ENCODE measurements at places on chromosomes 11 and 22.

GRCh38 chr22:24289741-24290163 is 19.1 kb downstream of the SPECC1L start:
- DNase-seq: peak; percentile 34

GRCh38 chr11:8477151-8477550 is 116.9 kb downstream of the STK33 start:
- DNase-seq: no peak

GRCh38 chr22:30822216-30823014 is 127.7 kb downstream of the OSBP2 start:
- DNase-seq: no peak

DNA sequence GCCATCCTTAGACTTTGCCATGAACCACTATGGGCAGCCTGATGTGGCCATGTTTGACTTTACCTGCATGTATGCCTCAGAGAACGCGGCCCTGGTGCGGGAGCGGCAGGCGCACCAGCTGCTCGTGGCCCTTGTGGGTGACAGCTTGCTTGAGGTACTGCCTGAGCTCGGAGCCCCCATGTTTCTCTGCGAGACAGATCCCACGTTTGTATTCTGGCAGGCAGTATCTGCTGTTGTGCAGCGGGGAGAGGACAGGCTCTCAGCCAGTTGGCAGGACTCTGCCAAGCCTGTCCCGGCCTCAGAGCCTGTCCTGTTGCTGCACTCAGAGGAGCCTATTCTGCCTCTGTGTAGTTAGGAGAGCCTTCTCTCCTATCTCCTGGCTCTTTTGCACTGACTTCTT is 109.9 kb downstream of the MICAL2 start:
- DNase-seq: no peak

GRCh38 chr11:77211594-77212251 is 83.7 kb downstream of the MYO7A start:
- DNase-seq: no peak

- no peak for DNase-seq
Observed at GRCh38 chr11:73019996-73020395, 122.1 kb downstream of the FCHSD2 start.

DNA sequence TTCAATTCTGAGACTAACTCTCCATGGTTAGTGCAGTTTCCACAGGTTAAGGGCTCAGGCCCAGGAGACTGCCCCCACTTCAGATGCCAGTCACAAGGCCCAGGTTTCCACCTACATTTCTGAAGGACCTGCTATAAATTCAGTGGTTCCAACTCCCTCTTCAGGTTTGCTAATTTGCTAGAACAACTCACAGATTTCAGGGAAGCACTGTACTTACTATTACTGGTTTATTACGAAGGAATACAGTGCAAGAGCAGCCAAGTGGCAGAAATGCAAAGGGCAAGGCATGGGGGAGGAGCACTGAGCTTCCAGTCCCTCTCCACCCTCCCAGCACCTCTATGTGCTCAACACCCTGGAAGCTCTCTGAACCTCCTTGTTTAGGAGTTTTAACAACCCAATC is 39.3 kb upstream of the SPON1 start:
- DNase-seq: no peak

- peak; percentile 24 for DNase-seq
Observed at GRCh38 chr11:75768909-75769771, 562 bp downstream of the DGAT2 start.

GRCh38 chr22:24181996-24182899 is 961 bp downstream of the SUSD2 start:
- no peak for DNase-seq

DNA sequence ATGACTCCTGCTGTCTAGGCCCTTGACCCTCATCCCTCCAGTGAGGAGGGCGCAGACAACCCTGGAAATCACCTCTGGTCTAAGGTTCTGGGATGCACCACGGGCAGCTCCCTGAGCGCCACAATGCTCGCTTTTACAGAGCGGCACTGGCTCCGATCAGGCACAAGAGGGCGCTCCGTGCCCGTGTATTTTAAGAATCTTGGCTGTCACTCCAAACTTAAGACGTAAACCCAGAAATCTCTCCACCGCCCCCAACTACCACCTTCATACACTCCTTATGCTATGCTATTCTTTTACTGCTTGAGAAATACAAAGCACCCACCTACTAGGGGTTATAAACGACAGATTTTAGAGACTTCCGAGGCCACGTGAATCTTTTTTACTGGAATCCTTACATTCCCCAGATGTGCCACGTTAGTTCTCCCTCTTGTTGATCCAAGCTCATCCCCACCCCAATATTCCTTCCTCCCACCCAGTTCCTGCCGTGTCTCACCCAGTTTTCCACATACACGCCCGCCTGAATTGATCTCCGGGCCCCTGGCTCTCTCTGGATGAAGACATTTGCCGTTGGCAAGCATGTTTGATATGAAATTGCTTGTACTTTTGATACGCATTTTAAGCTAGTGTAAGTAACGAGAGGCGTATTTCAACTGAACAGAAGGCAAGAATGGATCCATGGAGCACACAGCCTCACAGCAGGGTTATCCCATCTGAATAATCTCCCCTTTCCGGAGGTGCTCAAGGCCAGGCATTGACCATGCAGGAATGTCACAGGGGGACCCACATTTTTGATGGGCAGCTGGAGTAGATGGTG is 453.5 kb downstream of the OPCML start:
- peak; percentile 45 for DNase-seq

GRCh38 chr11:79199729-79200354 is 241.0 kb downstream of the TENM4 start:
- DNase-seq: no peak

DNA sequence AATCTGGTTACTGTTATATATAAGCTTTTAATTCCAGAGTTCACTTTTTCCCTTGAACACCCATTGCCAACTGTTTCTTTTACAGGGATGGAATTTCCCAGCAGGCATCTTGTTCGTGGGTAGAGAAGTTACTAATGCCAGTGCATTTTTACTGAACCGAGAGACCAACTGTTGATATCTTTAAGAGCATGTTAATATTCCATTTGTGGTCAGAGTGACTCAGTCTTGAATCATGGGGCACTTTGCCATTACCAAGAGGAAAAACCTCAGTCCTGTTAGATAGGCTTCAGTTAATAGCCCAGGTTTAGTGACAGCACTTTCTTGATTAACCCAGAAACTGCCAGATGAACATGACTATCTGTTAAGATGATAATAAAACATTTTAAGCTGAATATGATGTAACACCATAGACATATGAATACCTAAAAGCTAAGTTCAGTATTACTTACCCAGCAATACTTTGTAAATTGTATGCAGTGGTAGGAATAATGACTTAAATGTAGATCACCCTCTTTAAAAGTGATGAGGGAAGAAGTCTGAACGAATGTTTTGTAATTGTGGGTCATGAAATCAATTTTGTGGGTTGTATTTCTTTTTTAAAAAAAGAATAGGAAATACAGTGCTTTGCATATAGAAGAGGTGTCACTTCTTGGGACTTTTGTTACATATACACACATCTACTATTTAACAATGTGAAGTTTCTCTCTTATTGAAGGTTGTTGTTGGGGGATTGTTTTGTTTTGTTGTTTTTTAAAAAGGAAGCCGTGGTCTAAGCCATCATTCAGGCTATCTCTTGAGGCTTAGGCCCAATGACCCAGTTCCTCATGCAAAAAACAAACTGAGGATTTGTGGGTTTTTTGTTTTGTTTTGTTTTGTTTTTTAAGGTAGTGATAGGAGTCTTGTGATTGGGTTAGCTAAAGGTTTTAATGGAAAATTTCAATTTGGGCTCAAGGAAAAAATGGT is 79.2 kb upstream of the GRIK4 start:
- peak; percentile 72 for DNase-seq

DNA sequence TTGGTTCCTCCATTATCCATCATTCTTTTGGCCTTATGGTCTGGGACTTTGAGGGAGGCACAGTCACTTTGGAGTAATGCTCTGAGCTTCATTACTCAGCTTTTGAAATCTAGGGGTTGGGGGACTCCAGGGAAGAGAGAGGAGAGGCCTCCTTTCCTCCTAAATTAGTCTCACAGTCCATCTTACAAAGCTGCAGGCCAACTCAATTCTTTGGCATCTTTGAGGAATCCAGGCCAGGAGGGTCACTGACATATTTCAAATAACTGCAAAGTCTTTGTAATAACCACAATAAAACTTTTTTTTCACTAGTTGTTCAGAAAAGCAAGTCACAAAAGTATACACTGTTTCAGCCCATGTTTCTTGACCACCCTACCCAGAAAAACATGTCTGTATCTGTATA is 73.3 kb upstream of the FAR1 start:
- no peak for DNase-seq

DNA sequence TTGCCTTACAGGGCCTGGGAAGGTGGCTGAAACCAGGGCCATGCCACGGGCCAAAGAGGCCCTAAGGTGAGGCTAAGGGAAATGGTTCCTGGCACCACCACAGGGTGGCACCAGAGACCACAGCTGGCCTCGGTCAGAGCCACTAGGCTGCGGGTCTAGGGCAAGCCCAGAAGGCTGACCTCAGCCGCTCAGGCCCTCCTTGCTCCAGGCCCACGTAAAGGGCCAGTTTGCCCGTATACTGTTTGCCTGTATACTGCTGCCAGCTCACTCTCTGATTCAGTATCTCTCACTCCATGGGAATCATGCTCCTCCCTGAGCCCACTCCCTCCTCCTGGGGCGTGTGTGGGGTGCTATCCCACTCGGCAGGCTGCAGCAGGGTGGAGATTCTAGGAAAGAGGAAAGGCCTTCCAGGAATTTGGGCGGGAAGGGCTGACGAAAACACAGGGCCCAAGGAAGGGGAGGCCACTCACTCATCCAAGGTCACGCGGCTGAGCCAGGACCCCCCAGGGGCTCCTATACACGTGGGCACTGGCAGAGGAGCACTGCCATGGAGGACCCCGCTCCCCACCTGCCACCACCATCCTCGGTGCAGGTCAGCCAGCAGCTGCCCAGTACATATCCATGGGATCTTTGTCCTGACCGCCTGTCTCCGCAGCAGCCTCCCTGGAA is 62.4 kb downstream of the NECTIN1 start:
- DNase-seq: peak; percentile 58

DNA sequence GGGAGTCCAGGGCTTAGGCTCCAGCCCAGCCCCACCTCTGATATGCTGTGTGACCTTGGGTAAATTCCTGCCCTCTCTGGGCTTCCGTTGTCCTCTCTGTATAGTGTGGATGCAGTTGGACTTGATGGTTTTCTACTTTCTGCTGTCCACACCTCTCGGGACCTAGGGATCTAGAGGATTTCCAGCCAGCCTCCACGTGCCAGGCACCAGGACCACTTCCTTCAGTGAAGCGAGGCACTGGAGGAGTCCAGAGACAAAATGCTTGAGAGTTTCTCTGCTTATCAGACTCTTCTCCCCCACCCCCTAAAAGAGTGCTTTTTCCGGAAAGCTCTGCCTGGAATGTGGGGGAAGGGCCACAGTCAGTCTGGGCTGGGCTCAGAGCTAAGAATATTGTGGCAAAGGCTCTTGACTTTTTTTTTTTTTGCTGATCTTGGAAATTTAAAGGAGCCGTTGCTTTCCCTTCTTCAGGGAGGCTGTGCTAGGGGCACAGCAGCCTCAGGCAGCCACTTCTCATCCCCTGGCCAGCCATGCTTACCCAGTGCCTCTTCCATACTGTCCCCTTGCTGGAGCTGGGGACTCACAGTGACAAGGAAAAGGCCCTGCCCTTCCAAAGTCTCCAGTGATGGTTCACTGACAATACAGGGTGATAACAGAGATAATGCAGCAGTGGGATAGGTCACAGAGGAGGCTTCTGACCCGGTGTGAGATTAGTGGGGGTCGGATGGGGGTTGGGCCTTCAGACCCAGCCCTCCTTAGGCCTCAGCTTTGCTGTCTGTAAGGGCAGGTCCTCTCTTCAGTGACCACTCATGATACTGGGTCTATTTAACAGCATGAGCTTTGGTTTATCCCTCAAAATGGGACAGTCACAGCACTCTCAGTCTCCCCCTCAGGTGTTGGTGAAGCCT is 2.9 kb upstream of the SERPINH1 start:
- peak; percentile 29 for DNase-seq

GRCh38 chr11:39374963-39375698 is 2084.3 kb downstream of the LRRC4C start:
- DNase-seq: no peak

DNA sequence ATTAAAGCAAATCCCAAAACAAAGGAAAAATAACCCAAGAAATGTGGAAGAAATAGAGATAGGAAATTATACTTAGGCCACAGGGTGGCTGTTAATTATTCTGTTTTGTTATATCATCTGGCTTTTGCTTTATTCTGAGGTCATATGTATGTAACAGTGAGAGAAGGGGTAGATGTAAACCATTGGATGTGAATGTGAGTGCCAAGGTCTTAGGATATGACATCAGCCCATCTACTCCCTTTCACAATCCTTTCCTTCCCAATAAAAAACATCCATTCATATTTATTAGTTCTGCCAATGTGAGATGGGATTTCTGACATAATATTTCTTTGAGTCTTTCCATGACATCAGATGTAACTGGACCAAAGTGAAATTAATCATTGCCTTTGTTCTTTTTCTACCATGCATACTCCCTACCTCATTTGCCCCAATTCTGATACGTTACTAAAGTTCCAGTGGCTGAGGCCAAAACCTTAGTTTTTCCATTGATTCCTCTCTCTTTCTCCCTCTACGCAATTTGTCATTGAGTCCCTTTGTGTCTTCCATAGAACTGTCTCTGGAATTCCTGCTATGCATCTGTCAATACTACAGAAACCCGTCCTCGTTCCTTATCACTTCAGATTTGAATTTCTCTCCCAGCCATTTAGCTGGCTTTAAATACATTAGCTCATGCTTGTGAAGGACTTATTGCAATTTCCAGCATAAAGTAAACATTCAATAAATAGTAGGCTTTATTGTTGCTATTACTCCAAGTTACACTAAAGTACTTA is 170.3 kb downstream of the ARHGAP42 start:
- DNase-seq: no peak

GRCh38 chr11:106017093-106017492 is 4.9 kb downstream of the MSANTD4 start:
- no peak for DNase-seq

DNA sequence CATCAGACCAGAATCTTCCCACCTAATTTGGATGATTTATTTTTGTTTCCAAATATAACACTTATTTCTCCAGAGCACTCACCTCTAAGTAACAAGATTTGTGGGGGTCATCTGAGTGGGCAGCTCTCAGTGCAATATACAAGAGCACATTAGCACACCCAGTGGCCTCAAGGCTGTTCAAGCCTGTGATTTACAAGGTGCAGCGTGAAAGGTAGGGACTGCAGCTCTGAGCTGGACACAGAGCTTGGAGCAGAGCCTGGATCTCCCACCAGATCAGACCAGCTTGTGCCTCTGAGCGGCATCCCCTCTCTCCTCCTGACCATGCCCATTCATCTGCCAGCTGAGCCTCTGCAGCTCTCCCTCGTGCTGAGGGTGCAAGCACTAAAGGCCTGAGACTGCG is 323.3 kb upstream of the ZC3H12C start:
- no peak for DNase-seq

DNA sequence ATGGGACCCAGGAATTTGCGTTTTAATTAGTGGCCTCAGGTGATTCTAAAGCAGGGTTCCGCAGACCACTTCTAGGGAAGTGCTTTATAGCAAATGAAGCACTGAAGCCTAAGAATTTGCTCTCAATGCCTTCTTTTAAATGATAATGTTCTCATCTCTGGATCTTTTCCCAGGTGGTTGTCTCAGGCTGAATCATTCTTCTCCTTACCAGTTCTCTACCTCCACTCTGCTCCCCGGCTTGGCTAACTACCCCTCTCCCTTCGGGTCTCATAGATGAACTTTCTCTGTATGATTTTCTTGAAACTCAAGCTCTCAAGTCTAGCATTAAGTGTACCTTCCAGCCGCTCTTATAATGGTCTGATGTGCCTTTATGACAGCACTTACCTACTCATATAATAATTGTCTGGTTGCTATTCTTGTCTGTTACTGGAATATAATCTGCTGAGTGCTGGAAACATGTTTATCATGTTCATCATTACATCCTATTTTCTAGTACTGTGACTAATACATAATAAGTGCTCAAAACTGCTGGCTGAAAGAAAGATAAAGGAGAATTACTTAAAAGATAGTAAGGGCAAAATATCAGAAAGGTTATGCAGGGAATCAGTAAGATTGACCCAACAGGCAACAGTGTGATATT is 195.9 kb upstream of the SESN3 start:
- DNase-seq: no peak

Data from DMS79 treated with DMSO at 0.1 percent for 48 hours (cell line).